T-helper 1 cell (primary cell): ENCODE measurements at places on chromosomes 13 and 19.

- DNase-seq = no peak
Measured at GRCh38 chr19:32146664-32147063, 198.7 kb upstream of the ZNF507 start.

GRCh38 chr13:39306639-39307589 lies 268.7 kb downstream of the NHLRC3 start:
- peak; percentile 16 for DNase-seq

DNA sequence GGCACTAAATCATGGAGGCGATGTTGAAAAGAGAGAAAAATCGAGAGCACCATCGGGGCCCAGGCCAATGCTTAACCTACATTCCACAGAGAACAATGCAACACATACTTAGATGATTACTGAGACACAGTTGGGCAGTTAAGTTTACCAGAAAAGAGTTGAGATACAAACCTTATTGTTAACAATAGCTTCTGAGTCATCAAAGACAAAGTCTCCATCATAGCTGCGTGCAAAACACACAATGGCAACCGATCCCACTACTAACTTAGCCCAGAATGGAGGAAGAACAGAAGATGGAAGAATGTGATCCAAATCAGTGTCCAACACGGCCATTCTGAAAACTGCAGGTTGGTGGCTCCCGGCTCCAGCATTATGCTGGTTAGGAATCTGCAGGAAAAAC lies 6.2 kb downstream of the TMTC4 start:
- no peak for DNase-seq

DNA sequence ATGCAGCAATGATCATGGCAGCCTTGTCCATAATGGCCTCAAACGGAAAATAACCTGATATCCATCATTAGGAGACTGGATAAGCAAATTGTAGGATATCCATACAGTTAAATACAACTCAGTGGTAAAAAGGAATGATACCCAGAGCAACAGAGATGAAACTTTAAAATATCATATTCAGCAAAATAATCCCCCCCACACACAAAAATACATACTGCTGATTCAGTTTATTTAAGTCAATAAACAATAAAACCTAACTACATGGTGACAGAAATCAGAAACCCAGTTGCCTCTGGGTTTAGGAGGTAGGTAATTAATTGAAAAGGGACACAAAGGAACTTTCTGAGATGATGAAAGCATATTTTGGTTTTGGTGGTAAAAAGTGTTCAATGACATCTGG lies 27.9 kb upstream of the DLEU7 start:
- DNase-seq = no peak

GRCh38 chr19:33343301-33343700 lies 30.2 kb upstream of the CEBPG start:
- no peak for DNase-seq

GRCh38 chr19:41321600-41322270 lies 11.8 kb downstream of the CCDC97 start:
- no peak for DNase-seq

DNA sequence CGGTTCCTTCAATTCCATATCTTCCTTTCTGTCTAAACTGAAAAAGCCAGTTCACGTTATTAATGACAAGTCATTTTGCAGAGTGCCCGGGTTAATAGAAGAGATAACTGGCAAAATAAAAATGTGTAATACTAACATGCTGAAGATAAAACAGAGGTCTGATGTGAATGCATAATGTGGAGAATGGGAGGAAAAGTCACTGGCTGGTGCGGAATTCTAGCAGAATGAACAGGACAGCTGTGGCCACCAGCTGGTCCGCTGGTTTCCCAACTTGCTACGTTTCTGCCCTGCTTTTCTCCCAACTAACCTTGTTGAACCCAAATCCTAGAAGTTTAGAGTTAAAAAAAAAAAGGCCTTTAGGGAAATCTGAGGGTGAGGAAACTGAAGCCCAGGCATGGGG lies 42.4 kb downstream of the PCDH8 start:
- DNase-seq = no peak

- no peak for DNase-seq
Measured at GRCh38 chr13:46015366-46015765, 37.2 kb downstream of the ZC3H13 start.

DNA sequence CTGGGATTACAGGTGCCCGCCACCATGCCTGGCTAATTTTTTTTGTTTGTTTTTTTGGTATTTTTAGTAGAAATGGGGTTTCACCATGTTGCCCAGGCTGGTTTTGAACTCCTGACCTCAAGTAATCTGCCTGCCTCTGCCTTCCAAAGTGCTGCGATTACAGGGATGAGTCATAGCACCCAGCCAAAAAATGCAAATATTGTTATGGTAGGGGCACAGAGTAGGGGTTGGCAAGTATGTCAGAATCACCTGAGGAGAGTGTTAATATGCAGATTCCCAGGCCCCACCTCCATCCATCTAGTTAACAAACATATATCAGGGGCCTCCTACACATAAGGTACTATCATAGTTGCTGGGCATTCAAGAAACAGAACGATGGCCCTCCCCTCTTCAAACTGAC lies 44.7 kb downstream of the VAV1 start:
- DNase-seq = no peak

DNA sequence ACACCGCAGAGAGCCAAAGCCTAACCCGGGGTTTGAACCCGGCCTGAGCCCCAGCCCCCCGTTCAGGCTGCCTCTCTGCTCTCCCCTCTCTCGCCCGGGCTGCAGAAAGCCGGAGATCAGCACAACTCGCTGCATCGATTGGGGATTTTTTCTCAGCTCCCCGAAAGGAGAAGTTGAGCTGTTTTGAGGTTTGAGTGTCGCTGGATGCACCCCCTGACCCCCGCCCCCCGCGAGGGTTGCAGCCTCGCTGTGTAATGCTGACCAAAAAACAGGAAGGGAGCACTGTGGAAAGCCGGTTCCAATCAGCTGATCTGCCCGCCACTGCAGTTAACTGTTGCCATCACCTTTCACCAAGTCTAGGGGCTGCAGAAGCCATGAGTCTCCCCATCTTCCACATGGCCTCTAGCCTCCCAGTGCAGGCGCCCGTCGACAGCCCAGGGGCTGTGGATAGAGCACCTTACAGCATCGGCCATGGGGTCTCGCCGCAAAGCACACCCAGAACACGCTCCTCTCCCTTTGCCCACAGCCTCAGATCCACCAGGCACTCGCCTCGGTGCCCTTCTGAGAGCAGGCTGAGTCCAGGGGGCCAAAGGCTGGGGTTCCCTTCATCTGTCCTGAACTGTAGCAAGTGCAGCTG lies 34.5 kb downstream of the MYO9B start:
- DNase-seq = no peak

- no peak for DNase-seq
Measured at GRCh38 chr13:42649141-42649540, 75.2 kb downstream of the TNFSF11 start.

DNA sequence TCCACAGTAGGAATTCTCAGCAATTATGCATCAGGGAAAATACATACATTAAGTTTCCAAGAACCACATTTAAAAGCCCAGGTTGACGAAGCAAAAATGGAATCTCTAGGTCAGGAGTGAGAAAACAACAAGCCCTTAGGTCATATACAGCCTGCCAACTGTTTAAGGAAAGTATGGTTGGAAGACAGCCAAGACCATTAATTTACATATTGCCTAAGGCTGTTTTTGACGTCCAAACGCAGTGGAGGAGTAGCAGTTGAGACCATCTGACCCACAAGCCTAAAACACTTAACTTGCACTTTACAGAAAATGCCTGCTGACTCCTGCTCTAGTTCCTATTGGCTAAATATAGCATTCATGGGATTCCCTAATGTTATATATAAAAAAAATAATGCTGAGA lies 299.0 kb downstream of the ITGBL1 start:
- no peak for DNase-seq

GRCh38 chr13:19663416-19663979 lies 30.0 kb downstream of the MPHOSPH8 start:
- DNase-seq = no peak

DNA sequence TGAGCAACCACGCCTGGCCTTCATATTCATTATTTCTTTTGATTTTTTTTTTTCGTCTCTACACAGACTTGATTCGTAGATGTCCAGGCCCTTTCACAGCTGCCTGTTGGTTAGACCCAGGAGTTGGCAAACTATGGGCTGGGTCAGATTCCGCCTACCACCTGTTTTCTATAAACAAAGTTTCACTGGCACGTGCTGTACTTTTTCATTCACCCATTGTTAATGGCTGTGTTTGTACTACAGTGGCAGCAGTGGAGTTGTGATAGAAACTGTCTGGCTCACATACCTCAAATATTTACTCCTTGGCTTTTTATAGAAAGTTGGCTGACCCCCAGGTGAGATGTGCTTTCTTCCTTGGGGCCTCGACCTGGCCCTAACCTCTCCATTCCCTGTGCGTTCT lies 72.9 kb upstream of the TEX29 start:
- DNase-seq = no peak

DNA sequence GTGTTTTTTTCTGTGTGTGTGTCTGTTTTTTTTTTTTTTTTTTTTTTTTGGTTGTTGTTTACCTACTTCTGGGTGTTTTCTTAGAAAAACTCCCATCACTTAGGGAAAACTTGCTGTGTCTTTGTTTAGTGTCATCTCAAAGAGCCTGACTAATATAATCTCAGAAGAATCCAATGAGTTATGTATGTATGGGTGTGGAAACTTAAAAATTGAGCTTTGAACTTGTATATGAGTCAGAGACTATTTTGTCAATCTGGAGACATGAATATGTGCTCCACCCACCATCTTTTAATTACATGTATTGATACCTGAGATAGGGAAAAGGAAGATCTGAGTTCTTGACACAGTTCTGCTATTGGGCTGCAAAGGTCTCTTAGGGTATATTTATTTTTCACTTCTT lies 140.7 kb upstream of the SPRY2 start:
- DNase-seq = no peak

DNA sequence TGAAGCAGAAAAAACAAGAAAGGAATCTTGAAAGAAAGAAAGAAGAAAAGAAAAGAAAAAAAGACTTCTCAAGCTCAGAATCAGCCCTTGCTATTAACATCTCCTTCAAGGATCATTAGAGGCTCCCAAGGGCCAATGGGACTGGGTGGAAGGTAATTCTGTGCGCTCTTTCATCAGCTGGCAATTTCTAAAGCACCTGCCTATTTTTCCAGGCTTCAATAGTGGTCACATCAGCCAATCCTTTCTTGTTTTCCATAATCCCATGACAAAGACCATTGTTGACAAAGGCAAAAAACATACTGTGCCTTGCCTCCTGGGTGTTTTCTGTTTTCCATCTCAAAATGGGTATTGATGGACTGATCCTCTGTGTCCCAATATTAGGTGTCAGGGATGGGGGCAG lies 88.2 kb upstream of the TSC22D1 start:
- no peak for DNase-seq

DNA sequence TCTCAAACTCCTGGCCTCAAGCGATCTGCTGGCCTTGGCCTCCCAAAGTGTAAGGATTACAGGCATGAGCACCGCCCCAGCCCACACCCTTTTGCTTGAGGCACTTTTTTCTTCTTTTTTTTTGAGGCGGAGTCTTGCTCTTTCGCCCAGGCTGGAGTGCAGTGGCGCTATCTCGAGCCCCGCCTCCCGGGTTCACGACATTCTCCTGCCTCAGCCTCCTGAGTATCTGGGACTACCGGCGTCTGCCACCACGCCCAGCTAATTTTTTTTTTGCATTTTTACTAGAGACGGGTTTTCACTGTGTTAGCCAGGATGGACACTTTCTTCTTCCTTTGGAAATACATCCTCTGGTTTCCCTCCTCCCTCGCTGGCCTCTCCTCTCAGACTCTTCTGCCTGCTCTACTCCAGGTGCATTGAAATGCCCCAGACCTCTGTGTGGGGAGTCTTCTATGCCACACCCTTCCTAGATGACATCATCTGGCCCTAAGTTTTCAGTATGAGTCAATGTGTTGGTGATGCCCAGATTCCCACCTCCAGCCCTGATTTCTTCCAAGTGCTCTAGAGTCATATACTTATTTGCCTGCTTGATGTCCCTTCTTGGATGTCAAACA lies 20.7 kb upstream of the TPT1 start:
- no peak for DNase-seq

GRCh38 chr13:113539176-113539575 lies 45.4 kb upstream of the TFDP1 start:
- no peak for DNase-seq

DNA sequence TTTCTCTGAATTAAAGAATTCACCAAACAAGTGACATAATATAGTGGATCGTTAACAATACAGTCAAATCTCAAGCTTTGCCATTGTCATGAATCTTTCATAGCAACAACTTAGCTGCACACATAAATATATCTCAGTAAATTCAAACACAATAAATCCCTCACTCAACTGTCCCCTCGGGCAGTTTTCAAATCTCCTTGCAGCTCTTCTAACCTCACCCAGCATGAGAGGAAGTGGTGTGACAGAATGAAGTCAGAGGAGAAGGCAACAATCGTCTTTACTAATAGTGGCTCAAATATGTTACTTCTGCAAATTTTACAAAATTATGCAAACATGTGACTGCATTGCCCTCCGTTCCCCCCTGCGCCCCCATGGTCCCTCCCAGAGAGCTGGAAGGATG lies 148.2 kb downstream of the RAP2A start:
- no peak for DNase-seq

GRCh38 chr13:72728290-72728605 lies 525 bp downstream of the BORA start:
- DNase-seq = no peak

DNA sequence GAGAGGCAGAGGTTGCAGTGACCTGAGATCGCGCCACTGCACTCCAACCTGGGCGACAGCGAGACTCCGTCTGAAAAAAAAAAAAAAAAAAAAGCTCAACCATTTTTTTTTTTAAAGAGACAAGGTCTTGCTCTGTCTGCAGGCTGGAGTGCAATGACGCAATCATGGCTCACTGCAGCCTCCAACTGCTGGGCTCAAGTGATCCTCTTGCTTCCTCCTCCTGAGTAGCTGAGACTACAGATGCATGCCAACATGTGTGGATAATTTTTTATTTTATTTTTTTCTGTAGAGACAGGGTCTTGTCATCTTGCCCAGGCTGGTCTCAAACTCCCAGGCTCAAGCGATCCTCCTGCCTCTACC lies 10.3 kb downstream of the EHD2 start:
- DNase-seq = peak; percentile 51
